ENCODE measurements at places on chromosomes 12 and 14.
A peak's percentile ranks its signal among the peaks of the same experiment; 100 is the strongest.

GRCh38 chr14:90999299-90999698 is 61.1 kb downstream of the RPS6KA5 start:
- no peak for DNase-seq

DNA sequence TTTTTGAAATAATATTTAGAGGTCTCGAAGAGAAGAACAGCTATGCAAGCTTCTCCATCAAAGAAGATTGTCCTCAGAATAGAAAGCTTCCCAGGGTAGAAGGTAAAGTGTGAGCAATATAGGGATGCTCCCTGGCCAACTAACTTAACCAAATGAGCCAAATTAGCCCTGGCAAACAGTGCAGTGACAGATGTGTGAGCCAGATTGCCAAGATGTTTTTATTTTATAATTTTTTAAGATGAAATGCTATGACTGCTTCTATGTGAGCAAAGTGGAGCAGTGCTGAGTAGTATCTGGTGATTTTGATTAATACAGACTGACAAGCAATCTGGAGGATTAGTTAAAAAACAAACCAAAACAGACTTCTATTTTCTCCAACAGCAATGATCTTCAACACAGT is 202.1 kb downstream of the NOVA1 start:
- no peak for DNase-seq

DNA sequence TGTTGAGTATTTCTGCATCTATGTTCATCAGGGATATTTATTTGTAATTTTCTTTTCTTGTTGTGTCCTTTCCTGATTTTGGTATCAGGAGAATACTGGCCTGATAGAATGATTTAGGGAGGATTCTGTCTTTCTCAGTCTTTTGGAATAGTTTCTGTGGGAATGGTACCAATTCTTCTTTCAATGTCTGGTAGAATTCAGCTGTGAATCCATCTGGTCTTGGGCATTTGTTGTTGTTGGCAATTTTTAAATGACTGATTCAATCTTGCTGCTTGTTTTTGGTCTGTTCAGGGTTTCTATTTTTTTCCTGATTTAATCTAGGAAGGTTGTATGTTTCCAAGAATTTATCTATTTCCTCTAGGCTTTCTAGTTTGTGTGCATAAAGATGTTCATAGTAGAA is 170.9 kb upstream of the PDE3A start:
- no peak for DNase-seq

DNA sequence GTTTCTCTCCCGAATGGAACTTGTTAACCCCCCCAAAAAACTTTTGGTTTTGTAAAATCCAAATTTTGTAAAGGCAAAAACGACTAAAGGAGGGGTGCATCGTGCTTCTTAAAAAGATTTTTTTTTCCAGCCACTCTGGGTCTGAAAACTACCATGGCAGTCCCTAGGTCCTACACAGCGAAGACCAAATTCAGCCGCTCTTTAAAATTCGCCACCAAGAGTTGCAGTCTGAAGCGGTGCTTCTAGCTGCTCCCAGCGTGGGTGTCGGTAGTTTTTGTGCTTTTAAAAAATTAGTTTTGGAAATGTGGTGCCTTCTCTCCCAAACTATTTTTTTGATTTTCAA is 873 bp upstream of the GSC start:
- no peak for DNase-seq

DNA sequence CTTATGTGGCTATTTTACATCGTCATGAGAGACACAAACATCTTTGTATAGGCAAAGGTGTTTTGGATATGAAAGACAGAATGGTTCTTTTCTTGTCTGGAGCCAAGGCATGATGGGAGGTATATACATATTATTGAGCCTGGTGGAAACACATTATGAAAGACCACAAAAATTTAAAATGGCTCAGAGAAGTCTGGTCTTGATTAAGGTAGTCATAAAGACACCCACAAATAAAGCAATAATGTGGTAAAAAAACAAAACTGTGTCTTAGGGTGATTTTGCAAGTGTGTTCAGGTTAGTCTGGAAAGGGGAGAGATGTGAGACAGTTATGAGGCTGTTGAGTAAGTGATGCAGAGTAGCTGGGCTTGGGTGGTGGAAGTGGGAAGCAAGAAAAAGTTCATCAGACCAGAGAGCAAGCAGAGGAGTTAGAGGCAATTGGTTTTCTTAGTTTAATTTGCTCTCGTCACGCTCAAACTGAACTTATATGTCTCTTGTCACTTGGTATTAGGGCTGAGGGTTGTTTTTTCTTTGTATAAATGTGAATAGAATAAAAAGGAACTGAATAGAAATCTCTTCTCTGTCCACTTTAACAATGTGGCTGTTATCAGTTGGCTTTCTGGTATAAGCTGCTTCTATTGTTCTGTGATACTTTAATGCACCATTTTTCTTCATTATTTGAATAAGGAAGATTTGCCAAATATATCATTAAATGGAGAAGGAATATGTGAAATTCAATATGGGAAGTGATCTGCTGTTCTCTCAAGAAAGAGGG is 115.0 kb downstream of the AKAP6 start:
- DNase-seq: no peak

GRCh38 chr12:5742258-5742657 is 202.8 kb downstream of the ANO2 start:
- no peak for DNase-seq

GRCh38 chr12:64170024-64170423 is 52.1 kb downstream of the KICS2 start:
- no peak for DNase-seq

DNA sequence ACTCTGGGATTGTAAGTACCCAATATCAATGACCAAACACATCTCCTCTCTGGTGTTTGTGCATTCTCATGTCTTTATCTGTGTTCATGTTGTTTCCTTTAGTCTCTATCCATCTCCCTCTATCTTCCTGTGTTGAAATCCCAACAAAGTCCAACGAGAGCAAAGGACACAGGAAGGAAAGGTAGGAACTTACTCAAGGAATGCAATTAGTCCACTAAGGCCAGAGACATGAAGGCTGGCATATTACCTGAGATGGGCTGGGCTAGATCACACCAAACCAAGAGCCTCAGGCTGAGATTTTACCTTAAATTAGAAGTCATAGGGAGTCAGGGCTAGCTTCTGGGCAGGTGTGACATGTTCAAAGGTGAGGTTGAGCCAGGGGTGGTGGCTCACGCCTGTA is 14.3 kb upstream of the LGALS3 start:
- DNase-seq: no peak

DNA sequence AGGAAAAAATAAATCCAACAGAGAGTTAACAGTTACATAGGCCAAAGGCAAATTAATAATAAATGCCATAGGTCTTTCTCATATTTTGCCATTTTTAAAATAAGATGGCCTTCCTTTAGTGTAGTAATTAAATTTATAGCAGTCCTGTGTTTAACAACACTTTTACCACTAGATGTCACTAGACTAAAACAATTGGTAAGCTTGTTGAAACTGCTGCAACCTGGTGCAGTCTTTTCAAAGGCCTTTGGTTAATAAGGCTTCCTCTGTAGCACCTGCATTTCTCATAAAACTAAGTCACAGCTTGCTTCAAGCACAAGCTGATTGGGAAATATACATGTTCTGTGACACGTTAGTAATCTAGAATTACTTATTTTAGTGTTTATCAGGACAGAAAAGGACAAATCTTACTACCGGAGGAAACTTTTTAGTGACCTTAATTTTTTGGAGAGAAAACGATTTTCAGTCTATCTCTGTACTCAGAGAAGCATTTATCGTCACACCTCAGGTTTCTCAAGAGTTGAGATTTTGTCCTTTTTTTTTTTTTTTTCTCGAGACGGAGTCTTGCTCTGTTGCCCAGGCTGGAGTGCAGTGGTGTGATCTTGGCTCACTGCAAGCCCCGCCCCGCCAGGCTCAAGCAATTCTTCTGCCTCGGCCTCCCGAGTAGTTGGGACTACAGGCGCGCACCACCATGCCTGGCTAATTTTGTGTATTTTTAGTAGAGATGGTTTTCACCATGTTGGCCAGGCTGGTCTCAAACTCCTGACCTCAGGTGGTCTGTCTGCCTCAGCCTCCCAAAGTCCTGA is 20.0 kb downstream of the BORCS5 start:
- DNase-seq: no peak

DNA sequence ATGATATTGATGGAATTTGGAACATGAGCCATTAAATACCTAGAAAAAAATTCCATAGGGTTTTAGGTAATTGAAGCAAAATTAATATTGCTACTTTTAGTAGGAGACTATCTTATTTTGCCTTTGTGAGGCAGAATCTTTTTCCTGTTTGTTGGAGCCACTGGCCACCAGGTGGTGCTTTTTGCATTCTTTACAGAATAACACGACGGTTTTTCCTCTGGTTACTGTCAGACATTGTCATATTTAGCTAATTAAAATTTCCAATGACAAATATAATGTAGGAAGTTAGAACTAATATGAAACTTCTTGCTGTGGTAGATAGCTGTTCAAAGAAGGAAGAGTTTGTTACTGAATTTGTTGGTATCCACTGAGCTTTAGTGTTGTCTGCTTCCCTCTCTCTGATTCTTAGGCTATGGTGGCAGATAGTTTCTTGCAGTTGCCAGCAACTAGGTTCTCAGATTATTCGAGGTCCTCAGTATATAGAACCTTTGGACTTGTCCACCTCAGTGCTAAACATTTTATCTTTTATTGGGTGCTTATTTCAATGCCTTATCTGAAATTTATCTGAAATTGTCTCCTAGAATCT is 25.7 kb downstream of the RAB21 start:
- peak; percentile 14 for DNase-seq

DNA sequence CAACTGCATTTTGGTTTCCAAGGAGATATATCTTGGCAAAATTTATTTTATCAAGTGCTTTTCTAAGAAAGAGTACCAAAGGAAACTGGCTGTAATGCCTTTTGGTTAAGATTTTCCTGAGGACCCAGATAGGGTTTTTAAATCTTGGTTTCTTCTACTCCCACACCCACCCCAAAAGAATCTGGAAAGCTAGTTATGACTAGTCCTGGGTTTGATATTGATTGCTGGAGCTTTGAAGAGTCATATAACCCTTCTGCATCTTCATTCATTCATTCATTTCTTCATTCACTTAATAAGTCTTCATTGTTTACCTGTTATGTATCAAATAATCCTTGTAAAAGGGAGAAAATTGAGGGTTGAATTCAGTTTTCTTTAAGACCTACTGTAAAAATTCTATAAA is 425.2 kb downstream of the PCNX1 start:
- DNase-seq: no peak

GRCh38 chr12:54045868-54046521 is 7.6 kb upstream of the HOXC4 start:
- no peak for DNase-seq

DNA sequence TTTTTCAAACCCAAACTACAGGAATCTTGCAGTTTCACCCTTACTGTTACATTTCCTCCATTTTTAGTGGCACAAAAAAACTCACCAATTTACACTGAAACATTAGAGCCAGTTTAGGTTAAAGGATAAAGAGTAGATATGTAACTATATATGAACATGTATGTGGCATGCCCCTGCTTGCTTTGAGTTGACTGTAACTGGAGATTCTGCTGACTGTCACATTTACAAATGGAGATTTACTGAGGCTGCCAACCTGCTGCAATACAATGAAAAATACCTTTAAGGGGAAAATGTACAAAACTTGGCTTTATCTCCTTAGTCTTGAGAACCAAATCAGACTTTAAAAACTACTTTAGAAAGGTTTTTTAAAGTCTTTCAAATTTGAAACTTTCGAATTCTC is 28.3 kb downstream of the STON2 start:
- no peak for DNase-seq

- DNase-seq: no peak
Observed at GRCh38 chr12:68367903-68368302, 35.7 kb upstream of the MDM1 start.

DNA sequence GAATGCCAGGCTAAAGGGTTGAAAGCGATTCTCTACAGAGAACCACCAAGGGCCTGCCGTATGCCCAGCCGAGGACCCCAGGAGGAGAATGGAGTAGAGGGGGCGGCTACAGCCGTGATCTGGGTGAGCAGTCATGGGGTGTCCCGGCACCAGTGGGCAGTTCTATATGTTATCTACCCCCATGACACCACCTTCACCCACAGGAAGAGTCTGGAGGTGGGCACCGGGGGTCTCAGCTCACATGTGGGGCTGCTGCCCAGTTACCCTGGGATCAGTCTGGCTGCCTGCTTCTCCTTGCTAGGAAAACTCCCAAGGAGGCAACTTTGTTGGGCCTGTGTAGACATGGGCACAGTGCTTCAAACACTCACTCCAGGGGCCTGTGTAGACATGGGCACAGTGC is 99.4 kb downstream of the LGMN start:
- DNase-seq: no peak

DNA sequence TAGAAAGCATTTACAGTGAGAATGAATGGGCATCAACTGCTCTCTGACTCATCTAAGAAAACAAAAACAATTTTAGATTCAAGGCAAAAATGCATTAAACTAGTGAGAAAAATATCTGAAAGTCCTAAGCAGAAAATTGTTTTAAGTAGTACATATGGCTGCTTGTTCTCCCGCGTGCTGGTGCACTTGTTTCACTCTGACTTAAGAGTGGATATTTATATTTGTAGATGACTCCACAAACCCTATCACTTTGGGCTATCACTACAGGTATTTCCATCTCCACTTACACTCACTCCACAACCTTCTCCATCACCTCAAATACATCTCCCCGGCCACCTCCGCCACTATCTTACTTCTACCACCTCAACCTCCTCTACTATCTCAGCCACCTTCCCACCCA is 253.9 kb upstream of the EGLN3 start:
- no peak for DNase-seq

DNA sequence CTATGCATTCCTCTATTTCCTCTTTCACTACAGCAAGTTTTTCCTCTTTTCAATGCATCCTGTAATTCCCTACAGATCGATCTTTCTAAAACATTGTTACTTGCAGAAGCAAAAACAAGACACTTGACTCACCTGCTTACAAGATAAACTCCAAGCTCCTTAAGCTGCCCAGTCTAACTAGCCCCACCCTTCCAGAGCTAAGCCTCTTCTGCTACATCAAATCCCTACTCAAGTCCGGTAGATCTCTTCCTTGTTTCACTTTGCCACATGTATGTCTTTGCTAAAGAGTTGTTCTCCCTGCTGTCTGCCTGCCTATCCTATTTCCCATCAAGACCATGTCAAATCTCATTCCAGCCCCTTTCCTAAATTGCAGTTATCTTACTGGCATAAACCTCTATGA is 724.8 kb downstream of the C12orf50 start:
- no peak for DNase-seq

- no peak for DNase-seq
Observed at GRCh38 chr12:89384807-89385206, 32.5 kb upstream of the DUSP6 start.

GRCh38 chr12:25276199-25276937 is 25.6 kb upstream of the KRAS start:
- DNase-seq: peak; percentile 49

DNA sequence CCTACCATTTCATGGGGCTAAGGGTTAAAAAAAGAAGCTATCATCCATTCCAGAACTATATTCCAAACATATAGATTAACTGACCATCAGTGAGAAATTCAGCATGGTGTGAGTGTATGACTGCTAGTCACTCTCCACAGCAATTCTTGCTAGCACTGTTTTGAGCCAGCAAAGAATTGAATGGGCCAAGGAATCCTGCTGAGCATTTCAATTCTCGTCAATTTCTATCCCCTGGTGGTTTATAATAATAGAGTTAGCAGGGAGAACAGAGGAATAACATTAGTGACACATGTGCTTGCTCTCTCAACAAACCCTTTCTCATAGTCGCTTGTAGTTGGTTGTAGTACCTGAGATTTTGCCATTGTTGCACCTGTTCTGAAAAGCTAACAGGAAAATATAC is 7.2 kb downstream of the MBIP start:
- DNase-seq: no peak

All from activated T-helper 9 cell treated with anti-CD3 and anti-CD28 coated beads, Interleukin-2, amount 50 U/mL, for 16 hours (primary cell).